ENCODE measurements at places on chromosomes 2 and 18.

GRCh38 chr2:43333101-43333655 lies 106.8 kb upstream of the ZFP36L2 start:
- DNase-seq, result no peak

DNA sequence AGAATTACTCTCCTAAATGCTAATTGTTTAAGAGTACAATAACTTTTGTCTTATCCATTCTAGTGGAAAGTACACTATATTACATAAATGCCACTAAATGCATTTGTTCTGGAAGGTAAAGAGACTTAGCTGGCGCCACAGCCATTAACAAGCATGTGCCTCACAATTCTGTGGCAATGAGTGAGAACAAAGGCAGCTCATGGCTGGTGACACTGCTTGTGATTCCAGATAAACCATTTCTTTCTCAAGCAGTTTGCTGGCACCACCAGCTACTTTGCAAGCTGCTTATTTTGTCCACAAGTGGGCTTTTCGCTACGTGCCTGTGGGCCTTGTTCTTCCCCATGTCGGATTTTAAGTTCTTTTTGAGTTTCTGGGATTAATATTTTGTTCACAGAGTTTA lies 147.6 kb upstream of the SMAD7 start:
- DNase-seq, result no peak

DNA sequence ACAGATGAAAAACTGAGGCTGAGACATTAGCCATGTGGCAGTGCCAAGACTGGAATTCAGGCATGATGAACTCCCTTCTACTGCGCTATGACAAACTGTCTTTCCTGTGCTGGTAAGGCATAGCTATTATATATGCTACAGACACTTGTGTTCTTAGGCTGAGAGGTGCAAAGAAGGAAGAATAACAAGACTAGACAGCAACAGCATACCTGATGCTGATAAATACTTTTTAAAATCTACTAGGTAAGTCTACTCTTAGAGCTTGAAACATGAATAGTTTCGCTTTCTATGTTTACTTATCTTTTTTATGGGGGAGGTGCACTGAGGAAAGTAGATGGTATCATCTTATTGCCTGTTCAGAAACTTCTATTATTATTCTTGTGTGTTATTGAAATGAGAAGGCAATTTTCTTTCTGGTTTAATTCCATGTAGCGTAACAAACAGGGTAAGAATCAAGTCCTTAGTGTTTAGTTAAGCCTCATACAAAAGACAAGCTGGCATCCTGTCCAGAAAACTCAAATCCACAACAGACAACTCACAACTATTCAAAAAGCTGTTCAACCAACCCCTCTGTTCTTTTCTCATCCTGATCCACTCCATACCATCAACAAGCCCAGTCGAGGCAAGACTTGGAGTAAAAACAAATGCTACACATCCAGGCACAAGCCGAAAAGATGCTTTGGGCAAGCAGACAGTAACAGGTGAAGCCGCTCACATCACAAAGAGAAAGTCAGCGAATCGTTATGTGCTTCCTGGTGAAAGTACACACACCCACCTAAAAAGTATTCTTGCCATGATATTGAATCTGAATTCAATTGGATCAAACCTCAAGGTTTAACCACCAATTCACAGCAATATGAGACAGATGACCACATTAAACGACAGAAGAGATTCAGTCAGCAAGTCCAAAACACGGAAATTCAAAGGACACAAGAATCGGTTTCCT lies 1.5 kb downstream of the TTC32 start:
- DNase-seq, result no peak

- no peak for DNase-seq
Observed at GRCh38 chr2:9001778-9002177, 1.7 kb downstream of the MBOAT2 start.

GRCh38 chr2:232966122-232966521 lies 46.9 kb downstream of the NGEF start:
- no peak for DNase-seq

DNA sequence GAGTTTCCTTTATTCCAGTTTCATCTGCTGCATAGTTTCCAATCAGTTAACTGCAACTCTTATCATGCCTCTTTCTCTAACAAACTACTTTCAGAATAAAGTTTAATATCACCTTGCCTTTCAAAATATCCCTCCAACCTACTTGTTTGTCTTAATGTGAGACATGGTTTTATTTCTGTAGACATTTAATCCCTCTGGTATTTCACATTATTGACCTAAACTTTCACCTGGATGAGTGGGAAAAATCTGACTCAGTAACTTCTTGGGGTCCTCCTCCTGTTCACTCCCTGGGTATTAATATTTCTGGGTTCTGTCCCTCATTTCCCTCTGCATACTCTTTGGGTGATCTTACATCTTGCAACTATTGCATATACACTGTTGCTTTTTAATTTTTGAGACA lies 27.9 kb downstream of the MSH6 start:
- DNase-seq, result no peak

GRCh38 chr2:38163579-38163978 lies 87.6 kb upstream of the CYP1B1 start:
- no peak for DNase-seq

DNA sequence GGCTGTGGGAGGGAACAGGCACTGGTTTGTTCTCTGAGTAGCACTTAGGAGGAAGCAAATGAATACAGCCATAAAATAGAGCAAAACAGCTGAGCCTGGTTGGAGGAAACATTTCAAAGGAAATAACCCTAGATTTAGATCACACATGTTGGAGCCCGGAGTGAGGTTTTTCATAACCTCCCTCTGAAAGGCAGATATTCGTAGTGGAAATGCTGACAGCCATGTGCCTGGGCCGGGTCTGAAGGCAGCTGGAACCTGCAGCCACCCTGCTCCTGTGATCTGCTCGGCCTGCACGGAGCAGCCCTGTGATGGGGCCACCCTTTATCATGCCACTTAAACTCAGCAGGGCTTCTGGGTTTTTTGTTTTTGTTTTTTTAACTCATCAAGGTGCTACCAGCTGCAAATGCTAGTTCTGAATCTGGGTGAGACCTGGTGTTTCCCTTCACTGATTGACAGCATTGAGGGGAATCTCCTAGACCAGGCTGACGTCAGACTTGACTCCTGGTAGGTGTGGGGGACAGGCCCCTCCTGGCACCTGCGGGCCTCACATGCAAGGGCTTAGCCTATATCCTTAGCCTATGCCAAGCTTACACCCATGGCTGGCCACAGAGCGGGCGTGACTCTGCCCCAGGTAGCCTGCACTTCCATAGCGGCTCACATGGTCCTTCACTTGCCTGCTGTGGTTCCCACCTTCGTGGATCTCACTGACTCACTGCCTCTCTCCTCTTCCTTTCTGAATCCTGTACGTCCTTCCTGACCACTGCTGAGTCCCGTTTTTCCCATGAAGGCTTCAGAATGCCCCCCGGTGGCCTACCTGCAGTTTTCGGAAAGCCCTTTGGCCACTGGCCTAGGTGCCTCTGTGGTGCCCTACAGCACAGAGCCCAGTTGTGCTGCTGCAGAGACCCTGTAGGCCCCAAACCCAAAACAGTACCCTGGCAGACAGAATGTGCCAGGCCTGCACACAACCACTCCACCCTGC lies 217.3 kb downstream of the SEPTIN10 start:
- DNase-seq, result no peak

DNA sequence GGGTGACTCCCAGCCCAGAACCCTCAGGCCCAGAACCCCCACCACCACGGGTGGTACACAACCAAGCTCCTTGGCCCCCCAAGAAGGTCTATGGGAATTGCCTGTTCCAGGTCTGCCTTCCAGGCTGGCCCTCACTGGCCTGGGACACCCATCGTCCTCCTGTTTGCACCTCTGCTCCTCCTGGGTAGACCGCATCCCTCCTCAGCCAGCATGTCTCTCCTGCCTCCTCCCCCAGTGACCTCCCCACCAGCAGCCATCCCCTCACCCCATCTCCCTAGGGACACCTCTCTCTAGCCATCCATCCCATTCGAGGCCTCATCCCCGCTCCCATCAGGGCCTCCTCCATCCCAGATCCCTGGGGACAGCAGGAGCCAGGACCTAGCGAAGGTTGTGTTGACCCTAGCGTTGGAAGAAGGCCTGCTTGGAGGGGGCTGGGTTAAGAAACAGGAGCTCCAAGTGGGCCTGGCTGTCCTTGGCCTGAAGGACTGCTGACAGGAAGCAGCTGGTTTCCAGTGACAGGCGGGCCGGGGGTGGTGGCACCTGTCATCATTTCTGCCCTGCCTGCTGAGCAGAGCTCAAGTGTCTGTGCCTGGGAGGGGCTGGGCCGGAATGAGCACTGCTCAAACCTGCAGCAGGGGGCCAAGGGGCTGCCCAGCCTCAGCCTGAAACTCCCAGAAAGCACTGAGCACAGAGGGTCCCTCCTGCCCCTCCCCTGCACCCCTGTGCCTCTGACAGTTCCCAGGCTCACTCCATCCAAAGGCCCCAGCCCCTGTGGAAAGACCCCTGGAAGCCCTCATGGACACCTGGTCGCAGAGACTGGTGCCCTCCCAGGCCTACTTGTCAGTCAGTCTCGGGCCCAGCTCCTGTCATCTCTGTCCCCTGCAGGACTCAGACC lies 96.0 kb upstream of the OTOS start:
- DNase-seq, result no peak

DNA sequence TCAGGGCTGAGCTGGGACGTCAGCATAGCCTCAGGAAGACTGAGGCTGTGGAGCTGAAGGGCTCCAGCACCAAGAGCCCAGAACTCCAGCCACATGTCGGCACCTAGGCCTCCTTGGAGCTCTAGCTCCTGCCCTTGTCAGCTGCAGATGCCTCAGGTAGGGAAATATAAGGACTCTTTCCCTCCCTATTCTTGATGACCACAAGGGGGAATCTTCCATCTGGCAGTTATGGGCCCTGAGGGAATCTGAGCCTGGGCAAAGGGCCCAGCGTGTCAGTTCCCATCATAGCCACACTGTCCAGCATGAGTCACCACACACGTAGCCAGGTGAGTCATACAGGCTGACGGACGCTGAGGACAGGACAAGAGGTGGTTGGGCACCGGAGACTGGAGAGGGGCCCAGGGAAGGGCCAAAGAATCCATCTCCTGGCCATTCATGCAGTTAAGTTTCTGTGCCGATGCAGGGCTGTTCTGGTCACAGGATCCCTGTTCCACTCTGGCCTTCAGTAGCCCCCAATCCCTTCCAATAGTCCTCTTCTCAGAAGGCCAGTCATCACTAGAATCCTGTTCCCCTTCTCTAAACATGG lies 1.8 kb downstream of the MPV17 start:
- DNase-seq, result no peak
